ENCODE measurements at places on chromosomes 7 and 10. TPM values are rescaled to one million over a fixed set of nuclear protein-coding genes. Genes with fewer than 3 reads are reported as not detected.
A peak's percentile ranks its signal among the peaks of the same experiment; 100 is the strongest.

The CPA1 gene
- 1.1 TPM for total RNA-seq

GRCh38 chr7:4771737-4772136 is 3.7 kb upstream of the AP5Z1 start:
- no peak overlapping the region for H3K4me3 ChIP-seq
- peaks cover 12% of the 10 kb centered on the region for H3K4me1 ChIP-seq
- H3K27ac ChIP-seq, result no peak overlapping the region
- H3K27me3 ChIP-seq, result no peaks in the 10 kb centered on the region
- DNase-seq, result no peak

- no peaks in the 10 kb centered on the region for H3K36me3 ChIP-seq
- peaks cover 1% of the 10 kb centered on the region for H3K4me1 ChIP-seq
- H3K27me3 ChIP-seq, result no peaks in the 10 kb centered on the region
Observed at GRCh38 chr10:14707481-14707880, 67.2 kb downstream of the FAM107B start.

DNA sequence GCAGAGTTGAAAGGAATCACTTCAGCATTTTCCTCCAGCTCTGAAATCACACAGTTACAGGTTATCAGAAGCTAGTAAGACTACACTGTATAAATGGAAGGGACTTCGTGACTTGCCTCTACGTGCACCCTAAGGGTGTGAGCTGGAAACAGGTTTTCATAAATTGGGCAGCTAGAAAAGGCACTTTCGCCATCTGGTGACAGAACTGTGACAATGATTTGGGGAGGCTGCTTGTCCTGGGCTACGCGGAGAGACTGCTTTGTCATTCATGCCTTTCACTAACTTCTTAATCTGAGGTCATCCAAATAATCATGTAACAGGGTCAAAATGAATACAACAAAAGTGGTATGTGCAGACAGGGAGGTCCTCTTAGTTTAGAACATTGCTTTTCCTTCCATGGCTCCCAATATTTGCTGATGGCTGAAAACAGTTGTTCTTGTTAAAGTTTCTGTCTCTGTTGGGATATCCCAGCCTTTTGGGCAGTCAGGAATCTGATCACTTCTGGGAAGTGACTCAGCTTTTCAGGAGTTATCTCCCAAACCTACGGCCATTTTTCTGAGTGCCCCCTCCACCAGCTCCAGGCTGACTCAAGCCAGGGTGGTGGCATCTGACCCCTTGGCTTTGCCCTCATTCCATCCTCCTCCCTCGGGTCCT is 17.8 kb downstream of the VWC2 start:
- no peaks in the 10 kb centered on the region for H3K27me3 ChIP-seq
- no peaks in the 10 kb centered on the region for H3K4me1 ChIP-seq
- H3K4me3 ChIP-seq, result no peak overlapping the region
- DNase-seq, result no peak

GRCh38 chr7:33854178-33854577 is 51.2 kb upstream of the BMPER start:
- H3K27me3 ChIP-seq, result no peaks in the 10 kb centered on the region
- H3K4me1 ChIP-seq, result peaks cover 35% of the 10 kb centered on the region
- DNase-seq, result no peak
- no peaks in the 10 kb centered on the region for H3K36me3 ChIP-seq

The TFEC gene
- under 0.01 TPM for total RNA-seq

DNA sequence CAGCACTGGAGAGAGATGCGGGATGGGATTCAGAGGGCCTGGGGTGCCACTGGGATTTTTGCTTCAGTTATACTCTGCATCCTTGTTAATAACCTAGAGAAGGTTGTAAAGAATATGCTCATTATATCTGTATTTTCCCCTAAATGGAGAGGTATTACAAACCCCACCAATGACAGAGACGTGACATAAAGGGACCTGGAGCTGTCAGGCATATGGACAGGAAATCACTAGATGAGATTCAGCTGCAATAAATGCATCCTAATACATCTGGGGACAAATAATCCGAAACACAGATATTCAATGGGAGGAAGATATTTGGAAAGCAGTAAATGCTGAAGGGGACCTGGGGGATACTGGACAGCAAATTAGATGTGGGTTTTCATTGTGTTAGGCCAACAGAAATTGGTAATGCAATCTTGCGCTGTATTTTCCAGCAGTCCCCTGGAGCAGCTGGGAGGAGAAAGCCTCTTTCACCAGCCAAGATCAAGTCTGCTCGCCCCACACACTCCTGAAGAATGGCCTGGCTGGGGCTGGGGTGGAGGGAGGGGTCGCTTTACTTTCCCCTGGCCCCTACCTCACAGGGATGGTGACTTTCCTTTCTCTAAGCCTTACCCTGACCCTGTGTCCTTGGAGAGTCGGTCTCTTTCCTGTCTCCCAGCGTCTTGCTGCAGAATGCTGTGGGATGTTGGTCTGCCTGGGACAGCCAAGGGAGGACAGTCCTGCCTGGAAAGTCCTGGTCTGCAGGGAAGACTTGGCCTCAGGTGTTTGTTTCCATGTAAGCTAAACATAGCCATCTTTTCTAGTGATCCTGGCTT is 653.8 kb downstream of the LRMDA start:
- no peak overlapping the region for H3K27ac ChIP-seq
- no peak overlapping the region for H3K4me3 ChIP-seq
- peaks cover 32% of the 10 kb centered on the region for H3K4me1 ChIP-seq
- no peak for DNase-seq

DNA sequence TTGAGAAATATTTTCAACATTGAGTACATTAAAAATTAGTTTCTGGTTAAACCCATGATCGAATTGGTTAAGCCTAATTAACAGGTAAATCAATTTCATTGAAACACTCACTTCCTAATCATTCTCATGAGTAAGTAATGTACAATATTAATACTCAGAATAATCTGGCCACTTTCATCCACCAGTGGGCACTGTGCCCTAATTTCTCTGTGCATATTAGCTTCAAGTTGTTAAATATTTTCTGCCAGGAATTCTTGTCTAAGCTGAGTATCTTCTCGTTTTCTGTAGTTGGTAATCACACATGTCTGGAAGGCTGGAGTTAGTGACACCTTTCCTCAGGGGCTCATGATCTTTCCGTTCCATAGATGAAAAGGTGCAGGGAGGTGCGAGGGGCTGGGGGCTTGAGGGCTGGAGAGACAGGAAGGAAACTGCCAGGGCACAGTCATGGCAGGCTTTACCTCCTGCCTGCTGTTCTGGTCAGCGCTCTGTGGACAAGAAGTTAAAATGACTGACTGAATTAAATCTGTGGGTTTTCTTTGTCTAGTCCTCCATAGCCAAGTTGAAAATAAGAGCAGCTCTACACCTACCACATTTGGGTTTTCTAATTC is 71.9 kb downstream of the WIPF3 start:
- H3K27ac ChIP-seq, result no peak overlapping the region
- peak; percentile 76 for DNase-seq
- H3K4me1 ChIP-seq, result no peaks in the 10 kb centered on the region
- H3K4me3 ChIP-seq, result no peak overlapping the region
- H3K27me3 ChIP-seq, result peaks cover 20% of the 10 kb centered on the region
- H3K36me3 ChIP-seq, result no peaks in the 10 kb centered on the region

DNA sequence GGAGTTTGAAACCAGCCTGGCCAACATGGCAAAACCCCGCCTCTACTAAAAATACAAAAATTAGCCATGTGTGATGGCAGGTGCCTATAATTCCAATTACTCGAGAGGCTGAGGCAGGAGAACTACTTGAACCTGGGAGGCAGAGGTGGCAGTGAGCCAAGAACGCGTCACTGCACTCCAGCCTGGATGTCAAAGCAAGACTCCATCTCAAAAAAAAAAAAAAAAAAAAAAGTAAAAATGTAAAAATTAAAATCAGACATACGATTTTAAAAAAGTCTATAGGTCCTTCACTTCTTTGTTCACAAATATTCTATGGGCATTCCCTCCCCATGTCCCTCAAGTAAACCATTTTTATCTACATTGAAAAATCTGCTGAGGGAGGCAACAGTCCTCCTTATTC is 34.9 kb upstream of the TLL2 start:
- no peak overlapping the region for H3K4me3 ChIP-seq
- no peak overlapping the region for H3K27ac ChIP-seq
- no peak for DNase-seq
- H3K4me1 ChIP-seq, result no peaks in the 10 kb centered on the region
- H3K27me3 ChIP-seq, result no peaks in the 10 kb centered on the region

GRCh38 chr10:43644252-43644651 is 4.4 kb downstream of the ZNF32 start:
- H3K27me3 ChIP-seq, result no peaks in the 10 kb centered on the region
- peaks cover 7% of the 10 kb centered on the region for H3K4me1 ChIP-seq
- DNase-seq, result peak; percentile 45
- no peak overlapping the region for H3K4me3 ChIP-seq

The AKR1C1 gene
- total RNA-seq, result 140 TPM

The CALY gene
- total RNA-seq, result not detected

The AQP1 gene
- total RNA-seq, result 0.59 TPM

The ANKRD1 gene
- total RNA-seq, result 27.7 TPM

DNA sequence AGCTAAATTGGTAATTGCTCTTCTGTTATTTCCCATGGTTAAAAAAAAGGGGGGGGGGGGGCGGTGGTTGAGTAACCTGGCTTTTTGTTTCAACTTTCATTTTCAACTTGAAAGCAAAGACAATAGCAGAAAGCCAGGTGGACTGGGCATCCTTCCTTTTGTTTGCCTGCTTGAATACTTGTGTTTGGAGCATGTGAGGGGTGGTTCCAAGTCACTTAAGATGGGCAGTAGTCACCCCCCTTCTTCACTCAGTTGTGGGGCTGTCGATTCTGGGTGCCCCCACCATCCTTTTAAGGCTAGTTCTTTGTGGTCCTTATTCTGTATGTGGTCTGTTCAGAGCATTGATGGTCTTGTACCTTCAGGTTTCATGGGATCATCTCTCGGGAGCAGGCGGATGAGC is 165.6 kb upstream of the PRR15 start:
- no peaks in the 10 kb centered on the region for H3K36me3 ChIP-seq
- H3K27ac ChIP-seq, result no peak overlapping the region
- H3K27me3 ChIP-seq, result peaks cover 7% of the 10 kb centered on the region
- H3K4me3 ChIP-seq, result no peak overlapping the region

- H3K27ac ChIP-seq, result no peak overlapping the region
- H3K27me3 ChIP-seq, result no peaks in the 10 kb centered on the region
- DNase-seq, result no peak
- no peak overlapping the region for H3K4me3 ChIP-seq
Observed at GRCh38 chr7:79608005-79608404, 154.5 kb upstream of the MAGI2 start.

- H3K36me3 ChIP-seq, result no peaks in the 10 kb centered on the region
- peaks cover 8% of the 10 kb centered on the region for H3K27me3 ChIP-seq
- no peak for DNase-seq
- no peak overlapping the region for H3K4me3 ChIP-seq
- peaks cover 8% of the 10 kb centered on the region for H3K4me1 ChIP-seq
Observed at GRCh38 chr7:36605261-36606051, 118.8 kb downstream of the AOAH start.

GRCh38 chr7:3336042-3336665 is 35.1 kb downstream of the SDK1 start:
- no peaks in the 10 kb centered on the region for H3K36me3 ChIP-seq
- H3K27me3 ChIP-seq, result no peaks in the 10 kb centered on the region
- no peak overlapping the region for H3K4me3 ChIP-seq
- H3K4me1 ChIP-seq, result no peaks in the 10 kb centered on the region
- DNase-seq, result peak; percentile 5

- H3K4me1 ChIP-seq, result peaks cover 15% of the 10 kb centered on the region
- no peak for DNase-seq
- H3K27me3 ChIP-seq, result peaks cover 37% of the 10 kb centered on the region
- H3K4me3 ChIP-seq, result no peak overlapping the region
Observed at GRCh38 chr10:110730345-110731050, 86.4 kb downstream of the RBM20 start.

DNA sequence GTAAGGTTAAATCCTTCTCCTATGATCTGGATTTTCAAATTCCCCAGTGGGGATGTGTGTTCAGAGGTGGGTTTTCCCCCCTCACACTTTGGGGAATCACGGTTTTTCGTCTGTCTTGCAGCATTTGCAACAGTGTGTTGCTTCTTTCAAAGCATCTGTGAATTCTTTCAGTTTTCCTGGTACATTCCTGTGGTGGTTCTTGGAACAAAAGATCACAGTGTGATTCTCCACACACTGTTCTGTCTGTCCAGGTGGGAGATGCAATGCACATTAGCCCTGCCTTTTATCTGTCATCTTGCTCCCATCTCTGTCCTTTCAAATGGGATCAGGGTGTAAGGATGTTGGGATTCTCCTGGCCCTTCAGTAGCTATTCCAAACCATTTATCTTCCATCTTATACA is 11.8 kb downstream of the AGK start:
- no peaks in the 10 kb centered on the region for H3K27me3 ChIP-seq
- no peak for DNase-seq
- H3K36me3 ChIP-seq, result peaks cover 5% of the 10 kb centered on the region
- H3K27ac ChIP-seq, result no peak overlapping the region
- H3K4me3 ChIP-seq, result no peak overlapping the region
- H3K4me1 ChIP-seq, result peaks cover 7% of the 10 kb centered on the region

The VIPR2 gene
- total RNA-seq, result not detected

DNA sequence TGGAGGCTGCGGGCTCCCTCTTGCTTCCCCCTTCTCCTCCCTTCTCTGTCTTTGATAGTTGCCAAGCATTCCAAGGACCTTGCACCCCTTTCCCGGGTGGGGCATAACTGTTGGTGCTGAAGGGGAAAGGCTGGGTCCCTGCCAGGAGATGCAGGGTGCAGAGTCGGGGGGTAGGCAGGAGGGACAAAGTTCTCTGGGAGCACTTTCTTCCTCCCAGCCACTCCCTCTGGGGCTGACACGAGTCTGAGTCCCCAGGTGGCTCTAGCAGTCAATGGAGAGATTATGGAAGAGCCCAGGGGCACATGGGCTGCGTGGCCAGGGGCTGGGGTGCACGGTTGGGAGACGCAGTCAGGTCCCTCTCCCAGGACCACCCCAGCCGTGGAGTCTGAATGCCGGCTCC is 2.1 kb downstream of the CLDN15 start:
- peaks cover 10% of the 10 kb centered on the region for H3K36me3 ChIP-seq
- peak; percentile 79 for DNase-seq
- no peaks in the 10 kb centered on the region for H3K27me3 ChIP-seq
- H3K27ac ChIP-seq, result no peak overlapping the region
- no peaks in the 10 kb centered on the region for H3K4me1 ChIP-seq

DNA sequence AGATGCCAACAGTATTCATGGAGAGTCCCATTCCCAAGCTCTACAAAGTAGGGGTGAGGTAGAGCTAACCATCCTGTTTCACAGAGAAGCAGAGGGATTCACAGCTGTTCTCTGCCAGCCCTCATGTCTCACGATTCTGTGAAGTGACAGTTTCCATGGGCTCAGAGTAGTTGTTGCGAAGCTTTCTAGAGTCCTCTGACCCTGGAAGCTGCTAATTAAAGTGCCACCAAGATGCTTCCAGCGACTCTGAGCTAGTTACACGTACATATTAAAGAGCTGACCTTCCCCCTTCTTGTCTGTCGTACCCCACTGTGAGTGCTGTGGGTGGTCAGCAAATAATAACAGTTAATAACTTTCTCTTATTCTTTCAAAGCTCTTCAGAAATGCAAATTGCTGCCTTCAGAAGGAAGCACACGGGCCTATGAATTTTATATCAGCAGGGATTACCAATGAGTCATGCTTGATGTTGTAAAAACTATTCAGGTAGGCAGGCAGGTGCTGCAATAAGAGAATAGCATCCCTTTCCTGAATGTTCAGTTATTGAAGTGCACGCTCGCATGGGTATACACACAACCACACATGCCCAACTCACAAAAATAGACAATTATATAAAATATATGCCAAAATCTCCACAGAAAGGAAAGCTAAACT is 34.1 kb downstream of the DNAJB9 start:
- no peaks in the 10 kb centered on the region for H3K4me1 ChIP-seq
- H3K27me3 ChIP-seq, result peaks cover 7% of the 10 kb centered on the region
- no peaks in the 10 kb centered on the region for H3K36me3 ChIP-seq
- H3K27ac ChIP-seq, result no peak overlapping the region
- DNase-seq, result no peak
- H3K4me3 ChIP-seq, result no peak overlapping the region

Measured in osteoblast (primary cell).